ENCODE measurements at places on chromosomes 4 and X.

GRCh38 chr4:99998062-99998867, 48.2 kb upstream of the H2AZ1 start:
- no peaks in the 10 kb centered on the region for H3K36me3 ChIP-seq
- H3K27ac ChIP-seq = no peak overlapping the region
- no peaks in the 10 kb centered on the region for H3K27me3 ChIP-seq
- no peak overlapping the region for H3K4me3 ChIP-seq

DNA sequence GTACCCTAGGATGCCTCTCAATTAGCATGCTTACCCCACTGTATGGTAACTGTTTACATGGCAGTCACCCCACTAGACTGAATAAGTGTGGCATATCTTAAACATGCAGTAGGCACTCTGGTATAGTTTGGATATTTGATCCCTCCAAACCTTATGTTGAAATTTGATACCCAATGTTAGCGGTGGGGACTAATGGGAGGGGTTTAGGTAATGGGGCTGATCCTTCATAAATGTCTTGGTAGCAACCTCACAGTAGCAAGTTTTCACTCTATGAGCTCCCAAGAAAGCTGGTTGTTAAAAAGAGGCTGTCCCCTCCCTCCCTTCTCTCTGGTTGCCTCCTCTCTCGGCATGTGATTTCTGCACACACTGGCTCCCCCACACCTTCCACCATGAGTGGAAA, 10.1 kb downstream of the TMEM150C start:
- no peak overlapping the region for H3K27ac ChIP-seq
- H3K27me3 ChIP-seq = peaks cover 2% of the 10 kb centered on the region
- H3K4me1 ChIP-seq = no peaks in the 10 kb centered on the region
- no peak overlapping the region for H3K4me3 ChIP-seq
- no peaks in the 10 kb centered on the region for H3K36me3 ChIP-seq

DNA sequence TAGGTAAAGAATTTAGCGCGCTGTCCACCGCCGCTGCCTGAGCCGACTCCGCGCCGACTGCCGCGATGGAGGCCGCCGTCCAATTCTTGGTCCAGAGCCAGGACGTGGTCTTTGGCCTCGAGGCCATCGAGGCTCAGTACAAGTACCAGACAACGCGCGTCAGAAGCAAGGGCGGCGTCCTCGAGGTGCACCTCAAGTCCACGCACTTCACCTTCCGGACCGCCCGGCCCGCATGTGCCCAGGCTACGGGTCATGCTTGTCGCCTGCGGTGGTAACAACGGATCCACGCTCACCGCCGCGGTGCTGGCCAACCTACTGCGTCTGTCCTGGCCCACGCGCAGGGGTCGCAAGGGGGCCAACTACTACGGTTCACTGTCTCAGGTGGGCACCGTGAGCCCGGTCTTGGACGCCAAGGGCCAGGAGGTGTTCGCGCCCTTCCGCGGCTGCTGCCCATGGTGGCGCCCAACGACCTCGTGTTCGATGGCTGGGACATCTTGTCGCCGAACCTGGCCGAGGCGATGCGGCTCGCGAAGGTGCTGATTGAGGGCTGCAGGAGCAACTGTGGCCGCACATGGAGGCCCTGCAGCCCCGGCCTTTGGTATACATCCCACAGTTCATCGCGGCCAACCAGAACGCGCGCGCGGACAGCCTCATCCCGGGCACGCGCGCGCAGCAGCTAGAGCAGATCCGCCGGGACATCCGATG, 128.0 kb downstream of the ANAPC4 start:
- no peaks in the 10 kb centered on the region for H3K4me1 ChIP-seq
- H3K36me3 ChIP-seq = no peaks in the 10 kb centered on the region
- H3K27ac ChIP-seq = no peak overlapping the region
- DNase-seq = no peak
- peaks cover 6% of the 10 kb centered on the region for H3K27me3 ChIP-seq

GRCh38 chr4:3416270-3416669, 25.5 kb upstream of the HGFAC start:
- H3K27me3 ChIP-seq = no peaks in the 10 kb centered on the region
- H3K4me1 ChIP-seq = no peaks in the 10 kb centered on the region

GRCh38 chrX:13066391-13066790, 22.0 kb upstream of the FAM9C start:
- peaks cover 13% of the 10 kb centered on the region for H3K4me1 ChIP-seq
- H3K27me3 ChIP-seq = no peaks in the 10 kb centered on the region
- H3K4me3 ChIP-seq = no peak overlapping the region
- no peaks in the 10 kb centered on the region for H3K36me3 ChIP-seq
- H3K27ac ChIP-seq = no peak overlapping the region

DNA sequence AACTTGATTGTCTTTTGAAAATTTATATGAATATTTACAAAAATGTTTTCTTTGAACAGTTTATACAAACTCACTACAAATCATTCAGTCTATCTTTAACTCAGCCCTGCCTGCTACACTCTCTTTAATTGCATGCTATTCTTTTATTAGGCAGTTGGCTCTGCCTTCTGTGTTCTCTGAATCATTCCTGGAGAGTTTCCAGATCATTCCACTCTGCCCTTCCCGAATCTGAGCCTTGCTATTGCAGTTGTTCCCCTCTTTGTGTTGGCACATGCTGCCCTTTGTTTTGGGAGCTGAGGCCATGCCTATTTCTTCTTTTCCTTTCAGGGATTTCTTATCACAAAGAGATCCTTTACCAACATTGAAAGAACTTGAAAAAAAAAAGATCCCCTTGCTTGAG, 8.7 kb upstream of the TECRL start:
- no peak for DNase-seq
- no peaks in the 10 kb centered on the region for H3K36me3 ChIP-seq
- no peak overlapping the region for H3K4me3 ChIP-seq
- no peaks in the 10 kb centered on the region for H3K4me1 ChIP-seq
- H3K27ac ChIP-seq = no peak overlapping the region

- H3K4me1 ChIP-seq = no peaks in the 10 kb centered on the region
- no peak overlapping the region for H3K4me3 ChIP-seq
- no peak for DNase-seq
- no peak overlapping the region for H3K27ac ChIP-seq
- H3K27me3 ChIP-seq = peaks cover 4% of the 10 kb centered on the region
- H3K36me3 ChIP-seq = no peaks in the 10 kb centered on the region
Observed at GRCh38 chr4:82758701-82759685, 39.6 kb downstream of the SCD5 start.

DNA sequence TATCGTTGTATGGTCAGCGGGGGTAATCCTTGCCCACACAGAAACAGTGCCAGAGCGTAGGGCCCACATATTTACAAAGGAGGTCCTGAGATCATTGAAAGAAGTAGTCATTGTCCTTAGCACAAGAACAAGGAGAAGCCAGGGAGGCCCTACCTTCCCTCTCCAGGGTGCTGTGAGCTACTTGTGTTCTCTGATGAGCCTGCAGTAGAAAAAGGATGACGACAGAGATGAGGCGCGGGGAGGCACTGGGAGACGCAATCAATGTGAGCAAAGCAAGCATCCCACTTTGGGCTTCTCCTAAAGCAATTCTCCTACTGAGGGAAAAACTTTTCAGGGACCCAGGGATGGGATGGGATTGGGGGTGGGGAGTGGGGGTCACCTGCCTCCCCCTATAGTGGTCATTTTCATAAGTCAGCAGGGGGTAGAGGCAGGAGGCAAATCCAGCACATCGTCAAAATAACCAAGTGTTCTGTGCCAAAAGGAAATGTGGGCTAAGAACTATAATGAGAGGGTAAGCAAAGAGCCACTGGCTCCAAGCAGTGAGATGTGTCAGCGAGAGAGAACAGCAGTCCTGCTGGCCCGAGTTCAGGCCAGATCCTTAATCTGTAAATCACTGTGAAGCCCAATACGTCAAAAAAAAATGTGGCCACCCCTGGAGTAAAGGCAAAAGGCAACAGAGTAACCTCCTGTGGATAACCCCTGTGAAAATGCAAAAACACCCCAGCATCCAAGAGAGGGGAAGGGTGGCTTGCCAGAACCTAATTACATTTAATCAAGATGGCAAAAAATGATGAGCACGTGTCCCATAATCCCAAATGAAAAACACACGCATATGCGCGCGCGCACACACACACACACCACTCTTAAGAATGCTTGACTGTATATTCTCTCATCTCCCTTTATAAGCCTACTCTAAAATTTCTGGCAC, 136.6 kb upstream of the HHIP start:
- no peak for DNase-seq
- no peak overlapping the region for H3K27ac ChIP-seq
- no peak overlapping the region for H3K4me3 ChIP-seq
- H3K4me1 ChIP-seq = no peaks in the 10 kb centered on the region

GRCh38 chr4:150425161-150425560, 156.8 kb upstream of the MAB21L2 start:
- no peaks in the 10 kb centered on the region for H3K36me3 ChIP-seq
- no peak for DNase-seq
- no peak overlapping the region for H3K4me3 ChIP-seq
- no peaks in the 10 kb centered on the region for H3K27me3 ChIP-seq
- H3K4me1 ChIP-seq = no peaks in the 10 kb centered on the region

GRCh38 chr4:177879851-177880250, 437.6 kb upstream of the AGA start:
- H3K4me1 ChIP-seq = no peaks in the 10 kb centered on the region
- H3K27ac ChIP-seq = no peak overlapping the region
- H3K27me3 ChIP-seq = no peaks in the 10 kb centered on the region
- DNase-seq = no peak

DNA sequence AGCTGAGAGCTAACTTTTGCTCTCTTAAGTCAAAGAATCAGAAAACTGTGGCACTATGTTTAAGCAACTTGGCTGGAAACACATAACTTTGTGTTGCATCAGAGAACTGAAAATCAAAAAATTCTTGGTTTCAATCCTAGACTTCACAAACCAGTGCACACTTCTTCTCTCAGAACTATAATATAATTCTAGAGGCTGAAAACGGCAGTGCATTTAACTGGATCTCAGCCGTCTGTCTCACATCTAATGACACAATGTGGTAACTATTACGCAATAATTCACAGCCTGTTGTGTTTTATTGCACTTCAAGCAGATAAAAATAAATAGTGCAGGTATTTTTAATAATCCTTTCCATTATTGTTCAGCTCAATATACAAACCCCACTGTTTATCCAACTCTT, 260.6 kb upstream of the DIAPH2 start:
- H3K4me3 ChIP-seq = no peak overlapping the region
- no peak overlapping the region for H3K27ac ChIP-seq
- no peaks in the 10 kb centered on the region for H3K27me3 ChIP-seq
- no peaks in the 10 kb centered on the region for H3K36me3 ChIP-seq
- H3K4me1 ChIP-seq = no peaks in the 10 kb centered on the region

- no peak overlapping the region for H3K4me3 ChIP-seq
- H3K4me1 ChIP-seq = no peaks in the 10 kb centered on the region
- DNase-seq = no peak
- H3K36me3 ChIP-seq = no peaks in the 10 kb centered on the region
- no peak overlapping the region for H3K27ac ChIP-seq
Observed at GRCh38 chrX:98068024-98068580, 1184.4 kb downstream of the RPA4 start.

DNA sequence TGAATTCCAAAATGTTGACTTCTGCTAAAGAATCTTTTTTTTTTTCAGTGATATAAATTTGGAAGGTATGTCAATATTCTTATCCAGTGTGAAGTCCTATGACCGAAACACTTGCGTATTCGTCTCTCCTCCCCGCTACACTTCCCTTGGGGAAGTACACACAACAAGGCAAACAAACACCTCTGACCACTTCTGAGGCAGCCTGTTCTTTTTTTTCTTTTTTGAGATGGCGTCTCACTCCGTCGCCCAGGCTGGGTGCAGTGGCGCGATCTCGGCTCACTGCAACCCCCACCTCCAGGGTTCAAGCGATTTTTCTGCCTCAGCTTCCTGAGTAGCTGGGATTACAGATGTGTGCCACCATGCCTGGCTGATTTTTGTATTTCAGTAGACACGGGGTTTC, 78.1 kb upstream of the DHRSX start:
- H3K27ac ChIP-seq = no peak overlapping the region
- H3K4me3 ChIP-seq = no peak overlapping the region
- peaks cover 48% of the 10 kb centered on the region for H3K27me3 ChIP-seq
- H3K36me3 ChIP-seq = no peaks in the 10 kb centered on the region

DNA sequence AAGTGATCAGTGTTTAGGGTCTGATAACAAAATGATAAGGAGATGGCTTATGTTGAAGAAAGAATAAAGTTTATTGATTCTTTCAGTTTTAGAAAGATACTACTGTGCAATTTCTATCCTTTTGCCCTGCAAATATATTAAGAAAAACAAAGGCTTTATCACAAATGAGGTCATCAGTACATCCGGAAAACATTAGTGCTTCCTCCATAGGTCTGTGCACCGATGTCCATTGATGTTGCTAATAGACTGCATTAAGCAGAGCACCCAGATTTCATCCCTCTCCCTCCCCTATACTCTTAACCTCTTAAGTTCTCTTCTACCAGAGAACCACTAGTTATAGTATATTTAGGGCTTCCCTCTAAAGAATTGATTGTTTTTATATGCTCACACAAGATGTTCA, 53.7 kb upstream of the HHIP start:
- no peaks in the 10 kb centered on the region for H3K36me3 ChIP-seq
- H3K4me3 ChIP-seq = no peak overlapping the region
- no peaks in the 10 kb centered on the region for H3K27me3 ChIP-seq
- no peak for DNase-seq
- no peak overlapping the region for H3K27ac ChIP-seq

DNA sequence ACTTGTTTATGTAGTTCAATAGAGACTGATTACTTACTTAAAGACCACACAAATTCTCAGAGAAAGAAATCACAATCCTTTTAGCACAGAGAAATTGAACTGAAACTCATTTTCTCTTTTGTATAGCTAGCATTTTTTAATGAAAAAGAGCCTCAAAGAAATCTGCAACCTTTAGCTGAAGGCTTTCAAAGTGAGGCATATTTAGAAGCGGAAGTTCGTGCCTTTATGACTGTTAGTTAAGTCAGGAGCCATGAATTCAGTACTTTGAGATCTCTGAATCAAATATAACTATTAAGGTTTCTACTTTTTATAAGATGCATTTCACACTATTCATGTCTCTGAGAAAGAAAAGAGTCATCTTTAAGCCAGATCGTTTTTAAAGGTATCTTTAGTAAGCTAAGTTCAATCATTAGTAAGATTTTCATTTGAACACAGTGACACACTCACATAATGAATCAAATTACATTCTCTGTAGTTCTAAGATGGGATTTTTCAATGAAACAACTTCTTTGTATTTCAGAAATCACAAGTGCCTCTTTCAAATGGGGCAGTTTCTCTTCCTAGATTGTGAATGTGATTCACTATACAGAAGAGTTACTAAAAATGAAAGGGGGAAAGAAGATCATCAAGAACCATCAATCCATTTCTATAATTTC, 61.4 kb downstream of the SMARCA1 start:
- no peak overlapping the region for H3K27ac ChIP-seq
- no peak overlapping the region for H3K4me3 ChIP-seq
- no peaks in the 10 kb centered on the region for H3K4me1 ChIP-seq
- H3K27me3 ChIP-seq = no peaks in the 10 kb centered on the region
- H3K36me3 ChIP-seq = no peaks in the 10 kb centered on the region

GRCh38 chr4:113967687-113968086, 11.8 kb downstream of the ARSJ start:
- no peaks in the 10 kb centered on the region for H3K27me3 ChIP-seq
- no peak for DNase-seq
- H3K4me3 ChIP-seq = no peak overlapping the region
- H3K27ac ChIP-seq = no peak overlapping the region

All from T-cell (primary cell).